Putamen (tissue), 1 donor: ENCODE measurements at places on chromosomes 3 and 15.

DNA sequence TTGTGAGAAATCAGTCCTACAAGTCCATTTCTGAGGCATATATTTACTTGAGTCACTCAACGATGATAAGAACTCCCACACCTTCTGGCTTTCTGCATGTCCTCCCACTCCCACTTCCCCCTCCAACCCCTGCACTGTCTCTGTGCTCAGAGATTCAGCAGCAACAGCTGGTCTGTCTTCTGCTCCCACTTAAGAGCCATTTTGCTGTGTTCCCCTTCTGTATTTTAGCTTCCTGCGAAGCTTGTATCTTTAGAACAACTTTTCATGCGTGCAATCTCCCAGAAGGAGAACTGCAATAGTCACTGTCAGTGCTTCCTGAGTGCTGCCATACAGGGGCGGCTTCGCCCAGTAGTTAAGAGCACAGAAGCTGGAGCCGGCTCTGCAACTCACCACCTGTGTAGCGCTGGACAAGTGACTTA is 90.0 kb upstream of the SPATA12 start:
- DNase-seq: no peak

DNA sequence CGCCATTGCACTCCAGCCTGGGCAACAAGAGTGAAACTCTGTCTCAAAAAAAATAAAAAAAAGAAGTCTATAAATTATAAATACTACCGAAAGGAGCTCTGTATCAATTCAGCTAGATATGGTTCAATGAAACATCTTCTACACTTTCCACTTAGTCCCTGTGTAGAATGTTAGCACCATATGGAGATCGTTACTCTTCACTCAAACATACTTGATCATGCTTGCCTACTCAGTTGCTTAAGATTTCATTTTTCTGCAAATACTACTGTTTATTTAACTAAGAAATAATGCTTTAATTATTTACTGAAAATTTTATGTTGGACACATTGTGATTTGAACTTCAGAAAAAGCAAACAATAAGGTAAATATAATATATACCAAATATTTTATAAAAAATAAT is 17.1 kb upstream of the NANOGP8 start:
- DNase-seq: no peak

DNA sequence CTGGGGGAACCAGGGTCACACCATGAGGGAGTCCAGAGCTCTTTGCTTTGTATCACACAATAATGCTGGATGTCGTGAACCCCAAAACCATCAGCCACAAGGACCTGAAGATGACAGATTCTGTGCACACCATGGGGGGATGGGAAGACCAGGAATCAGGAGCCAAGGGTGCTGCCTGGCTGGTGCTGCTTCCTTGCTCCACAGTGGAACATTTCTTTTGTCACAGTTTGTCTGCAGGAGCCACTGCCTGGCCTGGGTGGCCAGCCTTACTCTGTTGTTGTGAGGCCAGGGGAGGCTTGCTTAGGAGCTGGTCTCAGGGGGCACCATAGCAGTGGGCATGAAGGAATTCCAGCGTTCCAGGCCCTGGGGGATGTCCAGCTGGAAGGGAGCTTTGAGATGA is 6.5 kb upstream of the TGM5 start:
- no peak for DNase-seq

DNA sequence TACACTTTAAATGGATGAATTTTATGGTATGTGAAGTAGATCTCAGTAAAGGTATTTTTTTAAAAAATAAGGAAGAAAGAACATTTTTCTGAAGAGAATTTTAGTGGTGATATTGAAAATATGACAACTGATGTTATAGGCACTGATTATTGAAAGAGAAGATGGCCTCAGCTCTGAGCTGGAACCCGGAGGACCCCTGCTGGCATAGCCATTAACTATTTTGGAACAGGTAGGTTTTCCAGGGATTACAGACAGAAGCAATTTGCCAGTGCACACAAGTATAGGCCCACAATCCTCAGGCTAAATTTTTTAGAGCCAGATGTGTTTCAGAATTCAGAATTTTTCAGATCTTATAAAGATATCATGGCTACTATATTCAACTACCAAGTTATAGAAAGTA is 315.9 kb upstream of the GPR149 start:
- DNase-seq: no peak

GRCh38 chr3:127546554-127546953 is 44.0 kb downstream of the TPRA1 start:
- DNase-seq: no peak
